ENCODE measurements at places on chromosomes 7 and 10.

DNA sequence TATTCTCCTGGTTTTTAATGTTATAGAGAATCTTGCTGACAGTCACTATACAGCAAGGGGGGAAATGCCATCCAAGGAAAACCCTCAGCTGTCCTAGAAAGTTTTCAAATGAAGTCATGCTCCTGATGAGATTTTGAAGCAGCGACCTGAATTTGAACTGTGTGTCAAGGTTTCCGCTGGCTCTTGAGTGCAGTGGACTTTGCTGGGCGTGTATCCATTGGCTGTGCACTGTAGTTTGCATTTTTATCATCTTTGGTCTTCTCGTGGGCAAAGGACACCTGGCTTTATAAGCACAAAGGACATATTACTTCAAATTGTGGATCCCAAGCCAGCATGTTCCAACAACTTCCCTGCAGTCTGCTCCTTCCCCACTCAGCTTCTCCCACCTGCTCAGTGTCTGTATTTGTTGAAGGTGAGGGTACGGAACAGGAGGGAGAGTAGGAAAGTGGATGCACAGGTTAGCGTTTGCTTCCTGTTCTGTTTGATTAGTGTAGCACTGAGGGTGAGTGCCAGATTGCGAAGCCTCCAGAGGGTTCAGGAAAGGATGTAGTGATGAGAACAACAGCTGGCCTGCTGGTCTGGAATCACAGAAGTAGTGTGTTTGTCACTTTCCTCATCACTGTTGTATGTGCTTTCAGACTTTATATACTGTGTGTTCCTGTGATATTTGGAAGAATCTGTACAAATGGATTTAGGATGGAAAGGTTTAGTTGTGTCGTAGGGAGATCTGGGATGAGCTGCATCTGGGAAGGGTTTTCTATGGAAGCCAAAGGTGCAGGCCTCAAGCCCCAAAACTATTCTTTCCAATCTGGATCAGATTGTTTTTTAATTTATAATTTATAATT lies 204.8 kb downstream of the BMPER start:
- no peak for DNase-seq

DNA sequence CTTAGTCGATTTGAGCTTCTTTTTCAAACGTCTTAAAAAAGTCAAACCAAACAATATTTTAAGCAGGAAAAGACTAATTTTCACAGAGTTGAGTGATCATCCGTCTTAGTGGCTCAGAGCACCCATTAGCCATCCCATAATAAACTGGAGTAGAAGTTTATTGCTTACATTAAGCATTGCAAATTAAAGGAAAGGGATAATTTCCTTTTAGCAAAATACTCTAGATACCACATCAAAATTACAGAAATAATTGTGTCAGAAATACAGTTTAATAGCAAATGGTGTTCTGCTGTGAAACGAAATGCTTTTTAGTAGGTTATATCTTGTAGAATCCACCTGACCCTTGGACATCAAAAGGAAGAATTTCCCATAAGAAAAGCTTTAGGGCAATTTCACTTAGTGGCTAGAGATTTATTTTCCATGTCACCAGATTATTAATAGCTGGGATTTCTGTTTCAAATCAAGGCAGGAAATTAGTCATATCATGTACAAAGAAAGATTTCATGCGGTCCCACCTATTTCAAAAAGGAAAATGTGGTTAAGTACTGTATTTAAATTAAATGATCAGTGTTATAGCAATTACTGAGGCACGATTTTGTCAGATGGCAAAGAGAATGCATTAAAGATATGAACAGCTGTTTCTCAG lies 96.2 kb downstream of the NPTX2 start:
- no peak for DNase-seq

DNA sequence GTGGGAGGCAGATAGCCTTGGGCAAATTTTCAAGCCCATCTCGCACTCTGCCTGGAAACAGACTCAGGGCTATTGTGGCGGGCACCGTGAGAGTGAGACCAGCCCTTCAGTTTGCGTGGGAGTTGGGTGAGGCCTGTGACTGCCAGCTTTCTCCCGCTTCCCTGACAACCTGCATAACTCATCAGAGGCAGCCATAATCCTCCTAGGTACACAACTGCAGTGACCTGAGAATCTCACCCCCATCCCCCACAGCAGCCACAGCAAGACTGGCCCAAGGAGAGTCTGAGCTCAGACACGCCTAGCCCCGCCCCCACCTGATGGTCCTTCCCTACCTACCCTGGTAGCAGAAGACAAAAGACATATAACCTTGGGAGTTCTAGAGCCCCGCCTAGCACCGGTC lies 275.4 kb downstream of the GRID1 start:
- no peak for DNase-seq

DNA sequence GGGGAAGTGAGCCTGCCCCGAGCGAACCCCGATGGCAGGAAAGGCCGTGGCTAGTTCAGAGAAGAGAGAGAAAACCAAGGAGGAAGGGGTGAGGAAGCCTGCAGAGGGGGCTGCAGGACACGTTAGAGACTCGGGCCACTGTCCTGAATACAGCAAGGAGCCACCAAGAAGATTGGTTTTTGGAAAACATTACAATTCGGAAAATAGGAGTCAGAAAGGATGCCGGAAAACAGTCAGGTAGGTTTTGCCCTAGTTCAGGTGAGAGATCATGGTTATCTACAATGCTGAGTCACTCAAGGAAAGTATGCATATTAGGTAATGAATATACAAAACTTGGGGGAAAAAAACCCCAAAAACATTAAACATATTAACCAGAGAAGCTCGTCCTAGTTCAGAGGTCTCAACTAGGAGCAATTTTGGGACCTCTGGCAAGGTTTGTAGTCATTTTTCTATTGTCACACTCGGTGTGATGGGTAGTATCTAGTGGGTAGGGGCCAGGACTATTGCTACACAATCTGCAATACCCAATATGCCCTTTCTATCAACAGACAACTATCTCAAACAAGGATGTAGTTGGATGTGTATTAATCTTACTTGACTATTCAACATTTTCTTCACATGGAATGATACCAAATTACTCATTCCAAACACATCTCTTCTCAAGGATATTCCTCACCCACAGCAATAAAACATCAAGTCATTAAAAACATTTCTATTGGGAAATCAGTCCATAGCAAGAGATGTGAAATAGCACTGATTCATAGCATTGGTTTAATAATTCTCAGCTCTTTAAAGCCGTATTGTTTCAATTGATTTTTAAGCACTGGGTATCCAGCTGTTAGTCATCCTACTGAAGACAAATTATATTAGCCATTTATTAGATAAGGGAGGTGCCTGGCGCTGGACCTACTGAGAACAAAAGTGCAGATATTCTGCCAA lies 74.4 kb upstream of the RSU1 start:
- no peak for DNase-seq

- no peak for DNase-seq
These were observed 4.6 kb downstream of the BRI3 start for GRCh38 chr7:98286093-98286539.

DNA sequence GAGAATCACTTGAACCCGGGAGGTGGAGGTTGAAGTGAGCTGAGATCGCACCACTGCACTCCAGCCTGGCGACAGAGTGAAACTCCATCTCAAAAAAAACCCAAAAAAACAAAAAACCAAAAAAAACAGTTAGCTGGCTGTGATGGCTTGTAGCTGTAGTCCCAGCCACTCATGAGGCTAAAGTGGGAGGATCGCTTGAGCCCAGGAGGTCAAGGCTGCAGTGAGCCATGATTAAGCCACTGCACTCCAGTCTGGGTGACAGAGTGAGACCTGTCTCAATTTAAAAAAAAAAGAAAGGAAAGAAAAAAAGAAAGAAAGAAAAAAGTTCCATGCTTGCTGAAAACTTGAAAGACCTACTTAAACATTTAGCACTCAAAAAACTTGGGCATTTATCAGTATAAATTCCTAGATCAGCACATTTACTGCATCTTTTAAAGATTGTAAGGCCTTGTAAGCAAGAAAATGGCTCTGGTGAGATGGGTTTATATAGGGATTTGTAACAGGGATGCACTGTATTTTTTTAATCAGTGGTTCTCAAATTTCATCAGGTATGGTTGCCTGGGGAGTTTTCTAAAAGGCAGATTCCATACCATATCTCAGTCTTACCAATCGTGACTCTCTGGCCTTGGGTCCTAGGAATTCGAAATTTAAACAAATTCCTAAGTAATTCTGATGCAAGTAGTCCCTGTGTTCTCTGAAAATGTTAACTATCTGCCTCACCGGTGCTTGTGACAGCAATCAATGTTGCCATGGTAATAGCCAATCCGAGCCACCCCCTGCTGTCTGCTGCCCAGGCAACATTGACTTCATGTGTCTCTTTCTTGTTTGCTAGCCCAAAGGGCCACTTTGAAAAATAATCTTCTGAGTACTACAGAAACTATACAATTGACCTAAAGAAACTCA lies 11.5 kb upstream of the NT5C2 start:
- no peak for DNase-seq

DNA sequence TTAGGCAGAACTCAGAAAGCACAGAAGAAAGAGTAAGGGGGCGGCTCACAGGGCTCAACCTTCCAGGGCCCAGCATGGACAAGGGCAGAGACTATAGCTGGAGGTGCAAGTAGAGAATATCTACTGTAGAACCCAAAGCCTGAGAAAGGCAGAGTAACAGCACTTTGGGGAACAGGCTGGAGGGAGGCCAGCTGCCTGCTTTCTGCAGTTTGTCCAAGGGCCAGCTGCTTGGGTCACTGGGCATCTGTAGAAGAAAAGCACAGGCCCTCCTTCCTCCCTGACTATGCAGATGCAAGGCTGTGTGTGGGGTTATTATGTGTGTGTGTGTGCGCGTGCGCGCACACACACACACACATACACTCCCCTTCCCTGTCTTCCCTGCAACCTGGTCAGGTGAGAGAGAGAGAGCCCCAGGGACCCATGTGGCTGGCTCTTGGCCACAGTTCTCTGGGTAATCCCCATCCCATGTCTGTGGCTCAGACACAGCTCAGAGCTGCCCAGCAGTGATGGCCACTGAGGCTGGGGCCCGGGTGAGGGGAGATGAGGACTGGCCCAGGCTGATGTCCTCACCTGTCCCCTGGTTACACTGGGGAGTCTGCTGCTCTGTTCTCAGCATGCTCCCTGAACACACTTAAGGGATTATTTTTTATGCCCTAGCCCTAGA lies 9.0 kb downstream of the ADRA2A start:
- DNase-seq, result no peak

GRCh38 chr10:101777619-101778145 lies 1.8 kb upstream of the FGF8 start:
- DNase-seq, result no peak

DNA sequence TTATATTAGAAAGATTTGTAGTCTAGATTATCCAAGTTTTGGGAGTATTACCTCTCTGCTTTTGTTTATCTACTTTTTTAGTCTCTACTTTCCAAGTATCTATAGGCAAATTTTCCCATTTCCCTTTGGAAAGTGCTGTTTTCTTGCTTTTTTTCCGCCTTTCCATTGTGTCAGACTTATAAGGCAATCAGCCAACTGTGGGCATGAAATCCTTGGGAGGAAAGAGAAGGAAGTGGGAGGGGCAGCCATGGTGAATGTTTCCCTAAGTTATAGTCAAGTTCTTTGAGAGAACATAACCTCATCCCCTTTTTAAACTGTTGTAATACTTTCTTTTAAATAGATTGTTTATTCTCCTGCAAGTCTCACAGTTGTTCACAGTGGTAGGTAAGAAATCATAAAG lies 52.6 kb downstream of the PTEN start:
- no peak for DNase-seq

DNA sequence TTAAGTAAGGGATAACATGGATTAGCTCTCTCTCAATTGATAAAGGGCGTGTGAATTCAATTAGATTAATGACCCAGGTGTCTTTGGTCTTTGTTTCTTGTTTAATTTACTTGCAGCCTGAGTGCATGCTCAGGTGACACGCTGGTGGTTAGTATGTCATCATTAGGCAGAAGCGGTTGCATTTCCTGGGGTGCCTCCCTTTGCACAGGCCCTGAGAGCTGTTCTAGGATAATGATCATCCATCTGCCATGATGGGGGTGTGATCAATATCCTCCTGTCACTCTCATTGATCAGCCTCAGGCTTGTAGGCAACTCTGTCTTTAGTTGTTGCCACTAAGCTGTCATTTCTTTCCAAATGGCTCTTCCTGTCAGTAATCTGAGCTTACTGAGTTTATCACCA lies 99.6 kb upstream of the NPS start:
- DNase-seq, result no peak

DNA sequence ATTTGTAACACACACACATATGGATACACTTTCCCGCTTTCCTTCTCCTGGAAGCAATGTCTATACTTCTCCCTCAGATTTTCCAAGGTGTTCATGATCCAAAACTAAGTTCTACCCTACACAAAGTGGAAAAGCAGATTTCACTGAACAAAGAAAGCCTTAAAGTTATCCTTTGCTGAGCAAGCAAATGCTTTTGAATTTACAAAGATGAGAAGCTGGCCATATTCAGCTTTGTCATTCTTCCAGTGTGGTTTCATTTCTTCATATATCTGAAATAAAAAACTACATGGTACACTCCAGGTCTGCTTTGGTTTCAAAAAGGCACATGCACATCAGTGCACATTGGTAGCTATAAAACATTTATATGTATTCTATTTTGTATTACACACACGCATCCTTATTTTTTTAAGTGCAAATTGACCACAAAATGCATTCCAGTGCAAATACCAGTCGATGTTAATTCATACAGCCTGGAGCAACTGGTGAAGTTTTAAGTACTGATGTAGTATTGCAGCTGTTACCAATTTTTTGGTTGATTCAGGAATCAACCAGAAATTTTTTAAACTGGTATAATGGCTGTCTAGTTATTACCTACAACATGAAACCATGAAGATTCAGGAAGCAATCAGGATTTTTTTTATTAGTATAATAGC lies 65.5 kb upstream of the SRPK2 start:
- no peak for DNase-seq

DNA sequence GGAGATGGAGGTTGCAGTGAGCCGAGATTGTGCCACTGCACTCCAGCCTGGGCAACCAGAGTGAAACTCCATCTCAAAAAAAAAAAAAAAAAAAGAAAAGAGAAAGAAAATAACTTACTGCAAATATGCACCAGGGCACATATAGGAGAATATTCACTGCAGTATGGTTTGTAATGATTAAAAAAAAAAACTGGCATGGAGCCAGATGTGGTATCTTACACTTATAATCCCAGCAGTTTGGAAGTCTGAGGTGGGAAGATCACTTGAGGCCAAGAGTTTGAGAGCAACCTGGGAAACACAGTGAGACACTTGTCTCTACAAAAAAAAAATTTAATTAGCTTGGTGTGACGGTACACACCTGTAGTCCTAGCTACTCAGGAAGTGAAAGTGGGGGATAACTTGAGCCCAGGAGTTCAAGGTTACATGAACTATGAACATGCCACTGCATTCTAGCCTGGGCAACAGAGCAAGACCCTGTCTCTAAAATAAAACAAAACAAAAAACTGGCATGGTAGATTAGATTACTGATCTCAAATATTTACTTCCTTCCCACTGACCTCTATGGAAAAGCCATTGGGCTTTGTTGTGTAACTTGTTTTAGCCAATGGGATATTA lies 85.6 kb downstream of the MICU1 start:
- no peak for DNase-seq

DNA sequence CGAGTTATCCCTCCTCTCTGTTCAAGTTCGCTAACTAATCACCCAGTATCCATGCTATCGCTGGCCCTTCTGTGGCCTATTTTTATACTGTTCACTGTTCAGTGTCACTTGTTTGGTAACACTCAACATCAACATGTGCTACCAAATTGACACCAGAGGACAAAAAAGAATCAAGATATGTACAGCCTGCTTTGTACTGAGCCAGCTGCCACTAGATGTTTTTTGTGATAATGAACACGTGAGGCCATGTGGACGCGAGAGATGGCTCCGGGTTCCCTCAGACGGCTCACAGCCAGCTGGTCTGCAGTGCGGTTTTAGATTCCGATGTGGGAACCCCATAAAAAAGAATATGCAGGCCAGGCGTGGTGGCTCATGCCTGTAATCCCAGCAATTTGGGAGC lies 21.2 kb downstream of the CAV1 start:
- DNase-seq, result no peak

Data from activated CD8-positive, alpha-beta memory T cell treated with anti-CD3 and anti-CD28 coated beads for 1 hour (primary cell).